ENCODE measurements at places on chromosomes 3 and 15. TPM values are rescaled to one million over a fixed set of nuclear protein-coding genes. Genes with fewer than 3 reads are reported as not detected.

Gene P2RY13
- not detected for total RNA-seq

Gene SLC28A2
- not detected for total RNA-seq

Gene SAMMSON
- total RNA-seq = not detected

Gene ITPKA
- total RNA-seq = 4.1 TPM

Gene TMEM45A
- 31.6 TPM for total RNA-seq

Gene CSPG4
- total RNA-seq = 0.14 TPM
